ENCODE measurements at places on chromosomes 5 and 9.

DNA sequence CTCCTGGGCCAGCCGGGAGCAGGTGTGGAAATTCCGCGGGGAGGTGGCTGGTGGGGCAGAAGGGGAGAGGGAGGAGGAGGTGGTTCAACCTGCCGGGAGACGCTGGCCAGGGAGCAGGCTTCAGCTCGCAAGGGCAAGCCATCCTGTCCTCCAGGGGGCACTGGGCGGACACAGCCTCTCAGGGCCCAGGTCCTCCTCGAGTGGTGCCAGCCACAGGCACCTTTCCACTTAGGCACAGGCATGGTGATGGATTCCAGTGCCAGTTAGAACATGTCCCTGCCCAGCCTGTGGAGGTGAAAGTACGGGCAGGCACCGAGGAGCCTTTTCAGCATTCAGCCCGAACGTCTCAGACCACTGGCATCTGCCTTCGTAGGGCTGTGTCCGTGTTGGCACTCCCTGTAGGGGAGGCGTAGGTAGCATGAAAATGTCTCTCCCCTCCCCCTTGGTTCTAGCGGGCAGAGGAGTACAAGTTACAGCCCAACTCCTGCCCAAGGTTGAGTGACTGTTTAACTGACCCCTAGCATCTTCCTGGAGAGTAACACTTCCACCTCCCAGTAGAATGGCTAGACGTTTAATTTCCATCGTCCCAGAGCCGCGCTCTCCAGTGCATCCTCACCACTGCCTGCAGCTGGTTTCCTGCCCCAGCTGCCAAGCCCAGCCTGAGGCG is 48.9 kb downstream of the DAB2IP start:
- DNase-seq, result no peak

- DNase-seq, result no peak
Measured at GRCh38 chr9:21317956-21318923, 13.1 kb upstream of the IFNA5 start.

DNA sequence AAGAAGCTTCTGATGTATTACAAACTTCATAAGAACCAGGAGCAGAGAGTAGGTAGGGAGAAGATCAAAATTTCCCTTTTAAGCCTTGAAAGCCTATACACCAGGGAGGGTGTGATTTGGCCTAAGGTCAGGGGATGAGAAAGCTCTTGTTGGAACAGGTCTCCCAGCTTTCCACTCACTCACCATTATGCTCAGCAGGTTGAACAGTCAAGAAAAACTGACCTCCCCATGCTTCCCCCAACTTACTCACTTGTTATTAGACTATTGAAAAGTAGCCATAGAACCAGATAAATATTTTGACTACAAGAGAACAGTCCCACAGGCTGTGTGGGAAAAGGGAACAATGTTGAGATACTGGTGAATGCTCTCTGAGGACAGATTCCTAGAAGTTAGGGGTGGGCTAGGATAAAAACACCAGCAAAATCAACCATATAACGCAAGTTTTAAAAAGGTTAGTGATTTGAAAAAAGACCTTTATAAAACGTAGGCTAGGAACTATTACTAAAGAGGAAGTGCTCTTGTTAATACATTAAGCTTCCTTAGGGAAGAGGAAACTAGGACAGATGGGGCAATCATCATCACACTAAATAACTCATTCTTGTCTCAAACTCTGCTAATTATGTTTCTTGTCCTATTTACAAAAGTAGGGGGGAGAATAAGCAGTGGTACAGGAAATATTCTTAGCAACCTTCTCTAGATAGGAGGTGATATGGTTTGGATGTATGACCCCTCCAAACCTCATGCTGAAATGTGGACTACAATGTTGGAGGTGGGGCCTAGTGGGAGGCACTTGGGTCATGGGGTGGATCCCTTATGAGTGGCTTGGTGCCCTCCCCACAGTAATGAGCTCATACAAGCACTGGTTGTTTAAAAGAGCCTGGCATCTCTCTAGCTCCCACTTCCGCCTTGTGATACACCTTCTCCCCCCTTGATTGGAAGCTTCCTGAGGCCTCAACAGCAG is 31.0 kb downstream of the PCDHGC5 start:
- DNase-seq, result no peak

DNA sequence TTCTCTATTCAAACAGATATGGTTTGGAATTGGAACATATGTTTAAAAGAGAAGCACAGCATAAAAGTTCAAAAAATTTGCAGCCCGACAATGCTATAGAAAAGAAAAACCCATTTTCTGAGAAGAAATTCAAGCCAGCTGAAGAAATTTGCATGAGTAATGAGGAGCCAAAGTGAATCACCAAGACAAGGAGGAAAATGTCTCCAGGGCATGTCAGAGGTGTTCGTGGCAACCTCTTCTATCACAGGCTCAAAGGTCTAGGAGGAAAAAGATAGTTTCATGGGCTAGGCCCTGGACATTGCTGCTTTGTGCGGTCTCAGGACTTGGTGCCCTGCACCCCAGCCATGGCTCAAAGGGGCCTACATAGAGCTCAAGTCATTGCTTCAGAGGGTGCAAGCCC is 134.8 kb upstream of the ADAMTS16 start:
- no peak for DNase-seq

GRCh38 chr5:141192110-141192725 is at the start of gene PCDHB10:
PCDHB10 (plus strand) TSS chr5:141192353; CDS start chr5:141192553, 200 bp downstream.
- no peak for DNase-seq
